ENCODE measurements at places on chromosomes 12 and 14. TPM values are rescaled to one million over a fixed set of nuclear protein-coding genes. Genes with fewer than 3 reads are reported as not detected.
A peak's percentile ranks its signal among the peaks of the same experiment; 100 is the strongest.

LRRC10 gene
- not detected for total RNA-seq

- peak; percentile 75 for DNase-seq
Measured at GRCh38 chr12:19440019-19440858, 947 bp downstream of the AEBP2 start.

GRCh38 chr14:35161231-35161630 is 38.9 kb downstream of the PRORP start:
- DNase-seq = no peak

GRCh38 chr12:40561395-40561966 is 130.8 kb upstream of the CNTN1 start:
- DNase-seq = no peak

GPR137C gene
- total RNA-seq = 0.32 TPM

Measured in psoas muscle (tissue), 8 donors.